DMS 273 treated with DMSO at 0.1 percent for 48 hours (cell line): ENCODE measurements at places on chromosomes 2 and 18.

DNA sequence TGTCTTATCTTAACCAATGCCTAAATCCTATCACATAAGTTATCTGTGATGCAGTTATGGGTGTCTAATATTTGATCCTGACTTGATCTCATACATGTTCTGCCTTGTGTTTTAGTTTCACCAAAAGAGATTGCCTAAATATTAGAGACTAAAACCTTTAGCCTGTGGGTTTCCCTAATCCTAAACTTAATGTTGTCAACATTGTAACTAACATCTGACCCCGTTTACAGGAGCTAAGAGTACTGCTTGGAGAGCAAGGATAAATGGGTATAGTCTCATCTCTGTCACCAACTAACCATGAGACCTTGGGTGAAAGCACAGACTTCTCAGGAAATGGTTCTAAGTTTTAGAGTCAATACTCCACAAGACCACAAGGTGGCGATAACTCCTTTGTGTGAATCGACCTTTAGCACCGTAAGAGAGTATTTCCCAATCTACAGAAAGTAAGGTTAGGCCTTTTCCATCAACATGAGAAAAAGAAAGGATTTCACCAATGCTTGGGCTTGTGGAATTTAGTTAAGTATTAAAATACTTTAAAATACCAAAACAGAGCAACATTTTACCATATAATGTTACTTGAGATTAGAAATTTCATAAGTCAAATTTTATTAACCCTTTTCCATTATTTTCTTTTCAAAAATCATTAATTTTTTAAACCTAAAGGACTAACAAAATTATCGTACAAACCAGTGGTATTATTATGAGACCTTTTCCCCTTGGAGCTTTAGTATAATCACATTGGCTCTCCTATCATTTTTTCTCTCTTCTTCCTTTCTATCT lies 60.5 kb downstream of the G6PC2 start:
- DNase-seq = peak; percentile 26

DNA sequence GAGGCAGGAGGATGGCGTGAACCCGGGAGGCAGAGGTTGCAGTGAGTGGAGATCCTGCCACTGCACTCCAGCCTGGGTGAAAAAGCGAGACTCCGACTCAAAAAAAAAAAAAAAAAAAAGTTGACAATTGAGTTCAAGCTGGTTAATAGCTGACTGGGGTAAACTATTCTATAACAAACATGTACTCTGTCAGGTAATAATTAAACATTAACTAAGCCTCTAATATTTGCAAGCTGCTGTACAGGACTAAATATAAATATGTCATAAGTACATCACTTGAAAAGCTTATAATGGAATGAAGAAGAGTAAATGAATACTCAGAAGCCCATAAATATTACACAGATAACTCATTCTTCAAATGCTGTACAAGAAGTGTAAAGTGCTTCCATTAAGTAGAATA lies 190.4 kb upstream of the CRIM1 start:
- no peak for DNase-seq

- DNase-seq = no peak
These were observed 53.0 kb downstream of the POLR1A start for GRCh38 chr2:86052676-86053075.

GRCh38 chr18:35331367-35332087 lies 12.7 kb downstream of the ZNF24 start:
- DNase-seq = no peak

GRCh38 chr2:190986221-190986953 lies 27.6 kb downstream of the STAT1 start:
- no peak for DNase-seq
